IMR-90 (cell line): ENCODE measurements at places on chromosomes 3 and 15. TPM values are rescaled to one million over a fixed set of nuclear protein-coding genes. Genes with fewer than 3 reads are reported as not detected.
A peak's percentile ranks its signal among the peaks of the same experiment; 100 is the strongest.

Gene GREM1
- 848 and 1,032 TPM in 2 replicates for total RNA-seq

Gene KBTBD8
- 8.6 and 15.0 TPM in 2 replicates for total RNA-seq

GRCh38 chr15:78353093-78353492 lies 12.9 kb downstream of the CRABP1 start:
- DNase-seq = peak; percentile 5

- peak; percentile 21 for DNase-seq
Measured at GRCh38 chr15:28913171-28913765, 27.5 kb downstream of the APBA2 start.

Gene NCK1
- total RNA-seq = 23.7 and 50.3 TPM in 2 replicates

- DNase-seq = peak; percentile 43
Measured at GRCh38 chr3:139561959-139562676, 22.6 kb upstream of the RBP1 start.

Gene LOXL1
- 146 and 148 TPM in 2 replicates for total RNA-seq

- no peak for DNase-seq
Measured at GRCh38 chr15:77516786-77517185, 96.1 kb downstream of the HMG20A start.

Gene COLQ
- under 0.01 and 0.18 TPM in 2 replicates for total RNA-seq

DNA sequence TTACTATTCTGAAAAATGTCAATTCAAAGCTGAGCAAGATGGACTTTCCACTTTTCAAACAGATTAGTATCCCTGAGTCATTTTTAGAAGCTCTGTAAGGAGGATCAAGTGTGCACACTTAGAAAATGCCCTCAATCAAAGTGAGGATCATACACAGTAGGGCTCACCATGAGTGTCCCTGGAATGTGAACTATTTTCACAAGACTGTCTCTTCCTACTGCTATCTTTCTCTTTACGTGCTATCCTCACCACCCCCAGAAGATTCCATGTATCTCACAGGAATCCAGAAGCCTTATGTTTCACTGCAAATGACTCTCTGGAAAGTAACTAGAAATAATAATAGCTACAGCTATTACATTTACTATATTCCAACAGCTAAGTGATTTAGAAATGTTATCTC lies 349.9 kb upstream of the TGFBR2 start:
- DNase-seq = peak; percentile 44

DNA sequence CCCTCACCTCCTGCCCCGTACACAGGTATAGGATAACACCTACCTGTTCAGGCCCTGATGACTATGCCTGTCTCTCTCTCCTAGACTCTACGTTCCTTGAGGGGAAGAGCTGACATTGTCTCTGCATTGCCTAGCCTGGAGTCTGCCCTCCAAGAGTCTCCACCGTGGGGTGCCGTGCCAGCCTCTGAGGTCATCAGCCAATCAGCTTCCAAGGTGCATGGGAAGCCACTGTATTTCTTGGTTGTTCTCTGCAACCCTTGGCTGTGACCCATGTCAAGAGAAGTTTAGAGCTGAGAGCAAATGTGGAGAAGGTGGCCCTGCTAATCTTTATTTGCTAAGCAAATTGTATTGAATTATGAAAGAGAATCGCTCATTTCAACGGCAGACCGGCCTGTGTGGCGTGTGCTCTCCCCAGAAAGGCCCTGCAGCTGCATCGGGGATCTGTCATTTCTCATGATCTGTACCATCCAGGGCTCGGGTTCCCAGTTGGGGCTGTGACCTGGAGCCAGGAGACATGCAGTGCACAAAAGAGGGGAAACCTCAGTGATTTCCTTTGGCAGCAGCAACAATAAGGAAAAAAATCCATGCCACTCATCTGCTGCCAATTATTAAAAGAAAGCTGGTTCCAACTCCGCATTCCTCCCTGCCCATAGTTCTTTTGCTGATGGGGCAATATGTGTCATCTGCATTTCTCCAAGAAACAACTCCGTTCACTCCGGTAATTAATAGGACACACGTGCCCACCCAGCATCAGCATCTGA lies 182.2 kb downstream of the MEGF11 start:
- no peak for DNase-seq

Gene C3orf80
- total RNA-seq = not detected in 2 replicates

DNA sequence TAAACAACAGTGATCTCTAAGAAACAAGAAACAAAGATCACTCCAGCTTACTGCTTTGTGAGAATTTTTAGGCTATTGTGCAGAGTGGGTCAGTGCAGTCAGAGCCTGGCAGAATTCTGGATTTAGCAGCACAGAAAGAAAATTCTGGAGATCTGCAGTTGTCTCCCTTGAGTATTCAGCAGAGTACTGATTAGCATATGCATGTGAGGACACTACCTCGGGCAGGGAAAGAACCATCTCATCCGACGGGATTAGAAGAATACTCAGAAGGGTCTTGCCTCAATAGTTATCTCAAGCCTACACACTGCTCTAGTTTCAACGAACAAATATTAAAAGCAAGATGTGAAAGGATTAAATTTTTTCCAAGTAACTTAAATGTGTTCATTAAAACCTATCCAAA lies 70.7 kb downstream of the TRPC1 start:
- DNase-seq = no peak

DNA sequence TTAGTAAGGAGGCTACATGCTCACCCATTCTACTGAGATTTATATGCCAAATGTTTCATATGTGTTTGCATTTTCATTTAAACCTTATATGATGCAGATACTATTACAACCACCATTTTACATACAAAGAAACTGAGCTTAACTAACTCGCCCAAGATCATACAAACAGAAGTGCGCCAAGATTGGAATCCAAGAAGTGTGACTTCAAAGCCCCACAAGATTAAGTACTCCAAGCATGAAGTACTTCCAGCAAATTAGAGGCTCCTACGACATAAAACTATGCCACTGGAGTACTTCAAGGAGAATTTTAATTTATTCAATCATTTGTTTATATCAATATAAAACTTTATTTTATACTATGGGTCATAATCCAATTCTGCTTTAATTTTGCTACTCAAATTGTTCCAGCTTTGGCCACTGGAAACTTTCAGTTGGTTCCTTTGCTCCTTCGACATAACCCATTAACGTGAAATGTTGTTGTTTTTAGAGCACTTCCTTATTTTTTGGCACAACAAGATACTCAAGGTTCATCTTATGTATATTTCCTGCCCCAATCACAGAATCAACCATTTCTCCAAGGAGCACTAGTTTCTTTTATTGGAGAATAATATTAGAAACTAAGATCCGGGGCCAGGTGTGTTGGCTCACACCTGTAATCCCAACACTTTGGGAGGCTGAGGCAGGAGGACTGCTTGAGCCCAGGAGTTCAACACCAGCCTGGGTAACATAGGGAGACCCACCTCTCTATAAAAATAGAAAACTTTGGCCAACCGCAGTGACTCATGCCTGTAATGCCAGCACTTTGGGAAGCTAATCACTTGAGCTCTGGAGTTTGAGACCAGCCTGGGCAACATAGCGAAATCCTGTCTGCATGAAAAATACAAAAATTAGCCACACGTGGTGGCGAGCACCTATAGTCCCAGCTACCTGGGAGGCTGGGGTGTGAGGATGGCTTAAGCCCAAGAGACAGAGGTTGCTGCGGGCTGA lies 10.4 kb downstream of the INO80 start:
- no peak for DNase-seq

Gene NEK11
- total RNA-seq = 1.6 and 1.9 TPM in 2 replicates

- peak; percentile 53 for DNase-seq
Measured at GRCh38 chr3:133572158-133573053, 1.1 kb upstream of the CDV3 start.

DNA sequence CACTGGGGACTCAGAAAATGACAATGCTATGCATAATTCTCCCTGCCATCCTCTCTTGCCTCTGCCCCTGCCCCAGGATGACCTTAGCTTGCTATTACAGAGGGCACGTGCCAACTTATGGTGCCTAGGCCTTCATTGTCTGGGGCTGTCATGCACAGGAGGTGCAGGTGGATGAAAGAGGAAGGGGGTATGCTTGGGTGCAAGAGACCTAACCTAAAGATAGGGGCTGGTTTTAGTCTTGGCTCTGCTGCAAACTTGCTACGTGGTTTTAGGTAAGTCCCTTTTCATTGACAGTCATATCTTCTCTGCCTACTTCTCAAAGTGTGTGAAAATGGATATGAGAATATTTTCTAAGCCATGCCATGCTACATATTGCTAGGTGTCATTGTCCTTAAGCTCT lies 161.3 kb downstream of the EPHB1 start:
- DNase-seq = no peak

GRCh38 chr3:69145688-69146087 lies 23.3 kb upstream of the LMOD3 start:
- DNase-seq = no peak

DNA sequence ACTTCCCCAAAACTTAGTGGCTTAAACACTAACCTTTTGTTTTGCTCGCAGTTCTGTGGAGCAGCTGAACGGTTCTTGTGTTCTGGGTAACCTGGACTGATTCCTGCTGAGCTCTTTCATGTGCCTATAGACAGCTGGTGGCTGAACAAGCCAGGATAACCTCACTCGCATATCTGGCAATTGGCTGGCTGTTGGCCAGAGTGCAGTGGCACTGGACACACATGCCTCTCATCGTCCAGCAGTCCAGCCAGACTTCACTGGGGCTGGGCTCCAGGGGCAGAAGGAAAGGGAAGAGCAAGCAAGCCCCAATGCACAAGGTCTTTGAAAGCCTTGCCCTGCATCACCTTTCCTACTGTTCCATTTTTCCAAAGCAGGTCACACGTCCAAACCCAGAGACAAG lies 53.6 kb upstream of the GATA2 start:
- no peak for DNase-seq

Gene ADAMTS7
- total RNA-seq = 0.83 and 1.4 TPM in 2 replicates

DNA sequence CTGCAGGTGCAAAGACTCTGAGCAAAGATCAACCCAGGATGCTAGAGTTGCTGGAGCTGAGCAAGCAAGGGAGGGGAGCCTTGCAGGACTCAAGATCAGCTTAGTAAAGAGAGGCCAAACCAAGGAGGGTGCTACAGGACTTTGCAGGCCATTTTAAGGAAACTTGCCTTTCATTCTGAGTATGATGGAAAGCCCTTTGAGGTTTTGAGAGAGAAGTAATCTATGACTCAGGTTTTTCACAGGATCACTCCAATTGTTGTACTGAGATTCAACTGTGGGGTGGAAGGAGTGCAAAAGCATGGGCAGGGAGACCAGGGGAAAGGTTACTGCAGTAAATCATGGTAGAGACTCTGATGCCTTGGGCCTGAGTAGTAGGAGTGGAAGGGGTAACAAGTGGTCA lies 260.4 kb upstream of the GPR149 start:
- no peak for DNase-seq
